CD4-positive, alpha-beta memory T cell (primary cell): ENCODE measurements at places on chromosomes 11 and 22.
A peak's percentile ranks its signal among the peaks of the same experiment; 100 is the strongest.

- DNase-seq, result peak; percentile 46
Observed at GRCh38 chr11:118415739-118416068, 14.3 kb downstream of the ATP5MG start.

DNA sequence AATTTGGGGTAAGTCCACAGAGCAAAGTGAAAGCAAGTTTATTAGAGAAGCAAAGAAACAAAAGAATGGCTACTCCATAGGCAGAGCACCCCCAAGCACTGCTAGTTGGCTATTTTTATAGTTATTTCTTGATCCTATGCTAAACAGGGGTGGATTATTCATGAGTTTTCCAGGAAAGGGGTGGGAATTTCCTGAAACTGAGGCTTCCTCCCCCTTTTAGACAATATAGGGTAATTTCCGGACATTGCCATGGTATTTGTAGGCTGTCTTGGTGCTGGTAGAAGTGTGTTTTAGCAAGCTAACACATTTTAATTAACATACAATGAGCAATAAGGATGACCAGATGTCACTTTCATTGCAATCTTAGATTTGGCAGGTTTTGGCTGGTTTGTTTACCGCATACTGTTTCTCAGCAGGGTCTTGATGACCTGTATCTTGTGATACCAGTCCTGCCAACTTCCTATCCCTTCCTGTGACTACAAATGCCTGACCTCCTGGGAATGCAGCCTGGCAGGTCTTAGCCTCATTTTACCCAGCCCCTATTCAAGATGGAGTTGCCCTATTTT, 937 bp upstream of the C1QTNF6 start:
- DNase-seq, result no peak

DNA sequence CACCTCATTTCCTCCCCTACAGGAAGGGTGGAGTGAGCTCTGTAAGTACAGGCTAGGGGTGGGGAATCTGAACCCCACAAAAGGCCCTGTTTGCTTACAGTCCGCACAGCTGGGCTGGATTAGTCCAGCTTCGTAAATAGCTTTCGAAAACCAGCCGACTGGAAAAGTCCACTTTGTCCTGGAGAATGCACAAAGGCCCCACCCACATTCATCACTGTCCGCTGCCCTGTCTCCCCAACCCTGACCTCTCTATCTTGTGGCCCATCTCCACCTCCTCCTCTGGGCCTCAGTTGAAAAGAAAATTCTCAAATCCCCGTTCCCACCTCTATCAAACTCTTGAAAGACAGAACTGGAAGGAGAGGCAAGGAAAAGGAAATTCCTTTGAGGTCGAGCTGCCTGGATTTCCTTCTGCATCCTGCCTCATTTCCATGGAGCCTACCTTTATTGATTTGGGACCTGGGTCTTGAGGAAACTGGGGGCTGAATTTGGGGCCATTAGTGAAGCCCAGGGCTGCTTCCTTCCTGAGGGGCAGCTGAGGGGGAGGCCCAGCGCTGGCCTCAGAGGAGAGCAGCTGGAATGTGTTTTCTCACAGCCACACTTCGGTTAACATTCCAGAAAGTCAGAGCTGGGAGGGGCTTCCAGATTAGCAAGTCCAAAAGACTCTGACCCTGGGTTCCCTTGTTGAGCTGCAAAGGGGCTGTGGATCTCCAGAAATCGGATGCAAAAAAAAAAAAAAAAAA, 147.6 kb downstream of the FBXO7 start:
- no peak for DNase-seq

GRCh38 chr11:125286486-125286885, 121.9 kb downstream of the PKNOX2 start:
- no peak for DNase-seq

DNA sequence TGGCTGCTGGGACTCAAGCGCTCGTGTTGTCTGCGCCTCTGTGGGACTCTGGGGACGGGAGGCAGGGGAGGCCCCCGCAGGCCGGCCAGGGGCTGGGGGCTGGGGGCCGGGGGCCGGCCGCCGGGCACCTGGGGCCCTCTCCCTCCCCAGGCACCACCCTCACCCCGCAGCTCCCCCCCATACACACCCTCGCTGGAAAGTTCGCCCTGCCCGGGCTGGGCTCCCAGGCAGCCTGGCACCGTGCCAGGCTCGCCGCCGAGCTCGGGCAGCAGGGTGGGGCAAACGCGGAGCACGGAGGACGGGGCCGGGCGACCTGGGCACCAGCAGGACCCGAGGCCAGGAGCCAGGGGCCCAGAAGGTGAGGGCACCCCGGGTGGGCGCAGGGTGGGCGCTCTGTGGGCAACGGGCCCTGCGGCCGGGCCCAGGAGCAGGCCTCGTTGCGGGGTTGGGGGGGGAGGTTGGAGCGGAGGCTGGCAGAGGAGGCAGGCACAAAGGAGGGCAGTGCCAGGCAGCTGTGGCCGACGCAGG, 76.7 kb upstream of the WNT7B start:
- DNase-seq, result peak; percentile 67

DNA sequence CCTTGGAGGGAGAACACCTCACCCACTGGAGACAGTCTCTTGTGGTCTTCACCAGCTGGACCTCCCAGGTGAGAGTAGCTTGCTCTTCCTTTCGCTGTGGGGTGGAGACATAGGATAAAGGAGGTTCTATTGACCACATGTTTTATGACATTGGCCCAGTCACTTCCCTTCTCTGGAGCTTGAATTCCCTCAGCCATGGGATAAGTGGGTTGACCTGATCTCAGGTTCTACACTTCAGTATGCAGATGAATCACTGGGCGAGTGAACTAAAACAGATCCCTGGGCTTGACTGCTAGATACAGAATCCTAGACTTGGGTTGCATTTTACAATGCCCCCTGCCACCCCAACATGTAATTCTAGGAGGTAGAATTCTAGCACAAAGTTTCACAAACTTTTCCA, 54.8 kb upstream of the PRSS23 start:
- DNase-seq, result no peak

- DNase-seq, result no peak
Observed at GRCh38 chr11:15602047-15602446, 487.3 kb downstream of the INSC start.

GRCh38 chr11:45890886-45891550, 5.6 kb downstream of the MAPK8IP1 start:
- no peak for DNase-seq

- no peak for DNase-seq
Observed at GRCh38 chr11:71305041-71305440, 52.7 kb upstream of the SHANK2 start.

GRCh38 chr11:99316776-99317520, 296.2 kb downstream of the CNTN5 start:
- no peak for DNase-seq

DNA sequence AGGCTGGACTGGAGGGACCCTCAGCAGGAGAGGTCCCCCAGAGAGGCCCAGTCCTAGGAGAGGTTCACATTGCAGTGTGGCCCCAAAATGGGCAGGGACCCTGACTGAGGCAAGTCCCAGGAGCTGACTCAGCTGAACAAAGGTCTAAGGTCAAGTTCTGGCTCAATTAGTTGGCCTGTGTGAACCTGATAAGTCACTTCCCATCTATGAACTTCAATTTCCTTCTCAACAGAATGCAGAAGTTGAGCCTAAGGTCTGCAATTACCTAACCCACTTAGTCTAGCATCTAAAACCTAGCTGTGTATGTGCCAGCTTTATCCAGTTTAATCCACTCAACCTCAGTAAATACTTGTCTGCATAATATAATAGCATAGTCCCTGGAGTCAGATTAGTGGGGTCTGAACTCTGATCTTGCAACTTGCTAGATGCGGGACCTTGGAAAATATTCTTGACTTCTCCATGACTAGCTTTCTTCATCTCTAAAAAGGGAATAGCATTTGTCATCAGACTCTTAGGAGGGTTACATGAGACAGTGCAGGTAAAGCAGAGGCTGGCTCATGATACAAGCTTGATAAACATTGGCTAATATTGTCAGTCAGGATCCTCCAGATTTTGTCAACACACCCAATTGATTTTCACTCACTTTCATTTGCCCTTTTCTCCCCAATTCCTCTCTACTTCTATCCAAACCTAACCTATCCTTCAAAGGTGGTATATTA, 465.5 kb downstream of the INSC start:
- no peak for DNase-seq

GRCh38 chr22:38193580-38193979, 8.2 kb upstream of the MAFF start:
- DNase-seq, result no peak
